ENCODE measurements at places on chromosomes 7 and 10. TPM values are rescaled to one million over a fixed set of nuclear protein-coding genes. Genes with fewer than 3 reads are reported as not detected.

METTL27 gene
- total RNA-seq = 3.2 TPM

ZNF25 gene
- 3.2 TPM for total RNA-seq

ADCYAP1R1 gene
- total RNA-seq = not detected

LOXL4 gene
- 0.04 TPM for total RNA-seq

UPK3B gene
- total RNA-seq = 1.4 TPM

INHBA gene
- total RNA-seq = 121 TPM

MYOZ1 gene
- total RNA-seq = 0.86 TPM

CYP3A7 gene
- total RNA-seq = not detected

FLNC gene
- 0.11 TPM for total RNA-seq

HBP1 gene
- total RNA-seq = 22.3 TPM

C10orf105 gene
- not detected for total RNA-seq

POM121 gene
- 8.8 TPM for total RNA-seq

ITIH2 gene
- not detected for total RNA-seq

CRYGN gene
- not detected for total RNA-seq

PPP1R3C gene
- total RNA-seq = 7.0 TPM

SRRM3 gene
- 0.30 TPM for total RNA-seq

POLR1F gene
- total RNA-seq = 14.3 TPM

ACTL6B gene
- total RNA-seq = not detected

CADPS2 gene
- total RNA-seq = 3.4 TPM

NUTM2E gene
- not detected for total RNA-seq

PRLHR gene
- total RNA-seq = not detected

SH2D4B gene
- not detected for total RNA-seq

CNPY1 gene
- not detected for total RNA-seq

AUTS2 gene
- 15.0 TPM for total RNA-seq

HSPA14 gene
- 8.0 TPM for total RNA-seq

LRRD1 gene
- not detected for total RNA-seq

CPXM2 gene
- under 0.01 TPM for total RNA-seq

ZWINT gene
- 16.9 TPM for total RNA-seq

C10orf143 gene
- not detected for total RNA-seq

Measured in hair follicular keratinocyte (primary cell).